ENCODE measurements at places on chromosomes 16 and 17.

DNA sequence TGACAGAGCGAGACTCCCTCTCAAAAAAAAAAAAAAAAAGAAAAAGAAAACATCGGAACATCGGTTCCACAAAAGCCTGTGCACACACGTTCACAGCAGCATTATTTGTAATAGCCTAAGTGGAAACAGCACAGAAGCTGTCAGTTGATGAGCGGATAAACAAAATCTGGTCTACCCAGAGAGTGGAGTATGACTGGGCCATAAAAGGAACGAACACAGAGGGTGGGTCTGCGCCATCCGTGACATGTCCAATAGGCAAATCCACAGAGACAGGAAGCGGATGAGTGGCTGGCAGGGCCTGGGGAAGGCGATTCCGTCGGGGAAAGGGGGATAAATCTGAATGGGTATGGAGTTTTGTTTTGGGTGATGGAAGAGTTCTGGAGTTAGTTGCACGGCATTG is 212.2 kb upstream of the CIBAR2 start:
- no peak for DNase-seq

GRCh38 chr16:47470211-47470610 is 9.1 kb downstream of the PHKB start:
- no peak for DNase-seq

GRCh38 chr17:19940722-19941464 is 36.7 kb downstream of the AKAP10 start:
- no peak for DNase-seq

GRCh38 chr16:46882940-46883307 is 1.2 kb upstream of the GPT2 start:
- no peak for DNase-seq

DNA sequence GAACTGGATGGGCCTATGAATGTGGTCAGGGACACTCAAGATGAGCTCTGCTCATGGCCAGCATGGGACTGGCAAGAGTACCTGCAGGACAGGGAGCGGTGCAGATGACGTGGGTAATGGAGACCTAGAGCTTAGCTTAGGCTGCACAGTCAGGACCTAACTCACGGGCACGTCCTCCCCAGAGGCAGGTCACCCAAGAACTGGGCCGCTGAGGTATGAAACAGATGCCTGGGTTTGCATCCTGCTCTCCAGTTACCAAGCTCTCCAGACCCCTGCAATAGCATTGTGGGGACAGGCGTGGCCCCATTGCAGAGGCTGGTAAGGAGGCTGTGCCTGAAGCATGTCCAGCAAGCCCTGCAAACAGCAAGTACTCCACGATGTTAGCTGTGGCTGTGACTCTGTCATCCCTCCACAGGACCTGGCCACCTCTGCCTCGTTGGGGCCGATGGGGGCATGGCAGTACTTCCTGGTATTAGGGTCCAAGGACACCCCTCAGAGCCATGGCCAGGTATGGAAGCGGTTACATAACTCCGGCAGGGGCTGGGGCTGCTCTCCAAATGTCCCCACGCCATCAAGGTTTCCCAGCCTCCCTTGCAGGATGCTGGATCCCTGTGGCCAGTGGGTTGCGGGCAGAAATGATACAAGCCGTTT is 37.5 kb upstream of the RBFOX3 start:
- no peak for DNase-seq

DNA sequence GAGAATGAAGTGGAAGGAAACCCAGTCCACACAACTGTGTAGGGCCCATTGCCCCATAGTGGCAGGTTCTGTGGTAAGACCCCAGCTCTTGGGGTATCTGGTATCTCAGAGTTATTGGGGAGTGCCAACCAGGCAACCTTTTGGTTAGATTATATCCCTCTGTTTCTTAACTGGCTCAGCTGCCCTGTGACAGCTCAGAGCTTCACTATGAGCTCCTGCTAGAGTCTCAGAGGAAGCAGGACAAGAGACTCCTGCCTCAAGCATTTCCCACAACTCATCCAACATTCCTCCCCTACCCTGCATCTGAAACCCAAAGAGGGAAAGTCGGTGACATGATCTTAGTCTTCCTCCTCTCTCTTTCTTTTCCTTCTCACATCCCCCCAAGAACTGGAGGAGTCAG is 292.3 kb downstream of the SHISA9 start:
- no peak for DNase-seq

GRCh38 chr16:3770530-3770929 is 53.2 kb upstream of the TRAP1 start:
- no peak for DNase-seq

DNA sequence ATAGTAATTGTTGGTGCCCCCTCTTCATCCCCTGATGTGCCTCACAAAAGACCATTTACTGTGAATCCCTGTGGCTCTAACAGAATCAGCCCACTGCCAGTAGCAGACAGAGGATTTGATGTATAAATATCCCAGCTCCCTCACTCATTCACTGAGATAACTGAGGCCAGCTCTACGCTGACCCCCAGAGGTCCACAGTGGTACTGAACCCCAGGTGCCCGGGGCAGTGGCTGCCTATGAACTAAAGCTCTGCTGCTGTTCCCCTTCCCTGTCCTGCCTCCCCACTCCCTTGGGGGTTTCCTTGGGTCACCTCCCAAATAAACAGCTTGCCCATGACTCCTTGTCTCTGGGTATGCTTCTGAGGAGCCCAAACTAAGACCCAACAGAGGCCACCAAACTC is 295.8 kb downstream of the FOXL1 start:
- DNase-seq, result no peak

GRCh38 chr17:57541472-57542394 is 203.4 kb downstream of the CCDC182 start:
- no peak for DNase-seq

DNA sequence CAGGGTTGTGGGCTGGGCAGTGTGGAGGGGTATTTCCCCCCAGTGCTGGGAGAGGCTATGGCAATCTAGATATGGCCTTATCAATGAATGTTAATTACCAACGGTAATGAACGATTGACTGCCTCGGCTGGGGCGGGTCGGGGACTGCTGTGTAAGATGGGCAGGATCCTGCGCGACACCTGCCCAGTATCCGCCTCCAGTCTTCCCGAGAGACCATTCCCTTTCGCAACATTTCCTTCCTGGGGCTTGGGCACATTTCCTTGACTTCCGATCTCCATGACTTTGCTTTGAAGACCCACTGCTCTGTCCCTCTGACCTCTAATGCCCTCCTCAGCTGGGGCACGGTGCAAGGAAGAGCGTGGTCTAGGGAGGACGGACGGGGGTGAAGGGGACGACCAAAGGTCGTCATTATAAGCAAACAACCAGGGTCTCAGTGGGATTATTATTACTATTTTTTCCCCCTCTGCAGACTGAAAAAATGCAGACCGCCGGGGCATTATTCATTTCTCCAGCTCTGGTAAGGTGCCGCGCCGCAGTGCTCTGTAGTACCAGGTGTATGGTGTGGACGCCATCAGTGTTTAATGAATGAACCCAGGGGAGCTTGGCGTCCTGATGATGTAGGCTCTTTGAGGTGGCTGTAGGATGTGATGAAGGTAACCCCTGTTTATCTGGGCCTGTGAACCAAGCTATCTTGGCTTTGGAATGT is 506 bp downstream of the ATP5MC1 start:
- no peak for DNase-seq
